Ascending aorta (tissue), 2 donors: ENCODE measurements at places on chromosomes 16 and 17.

- no peak for DNase-seq
These were observed 272.2 kb upstream of the CCL2 start for GRCh38 chr17:33982909-33983308.

- no peak for DNase-seq
These were observed at the start of gene IL17C for GRCh38 chr16:88638323-88639230. TSS of gene IL17C (plus strand) at chr16:88638572. CDS start at chr16:88638642, 70 bp downstream.

DNA sequence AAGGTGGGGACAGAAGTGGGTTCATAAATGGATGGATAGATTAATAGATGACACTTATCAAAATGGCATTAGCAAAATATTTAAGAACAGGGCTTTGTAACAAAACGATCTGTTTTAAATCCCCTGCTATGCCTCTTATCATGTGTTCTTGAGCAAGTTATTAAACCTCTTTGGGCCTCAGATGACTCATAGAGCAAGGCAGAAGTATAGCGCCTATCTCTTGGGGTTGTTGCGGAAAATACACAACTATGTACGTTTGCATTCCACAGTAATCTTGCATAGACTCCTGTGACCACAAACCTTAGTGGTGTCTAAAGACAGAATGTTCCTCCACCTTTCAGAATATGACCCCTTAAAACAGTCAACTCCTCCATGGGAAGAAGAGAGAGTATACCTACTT is 116.8 kb downstream of the CDYL2 start:
- DNase-seq: no peak

- DNase-seq: no peak
These were observed 29.6 kb downstream of the TNRC6A start for GRCh38 chr16:24759006-24759405.

- no peak for DNase-seq
These were observed 30.7 kb upstream of the TBX2 start for GRCh38 chr17:61368832-61369450.

- no peak for DNase-seq
These were observed 7.6 kb downstream of the GPR142 start for GRCh38 chr17:74374858-74375257.

GRCh38 chr17:36034127-36034526 is 16.4 kb upstream of the CCL23 start:
- DNase-seq: no peak

- DNase-seq: no peak
These were observed 24.2 kb downstream of the SLC12A3 start for GRCh38 chr16:56889206-56889605.

- no peak for DNase-seq
These were observed 390.1 kb downstream of the RBFOX1 start for GRCh38 chr16:7722761-7723160.

GRCh38 chr17:10087355-10087754 is 111.1 kb downstream of the GAS7 start:
- DNase-seq: no peak
